ENCODE measurements at places on chromosomes 12 and 14.

DNA sequence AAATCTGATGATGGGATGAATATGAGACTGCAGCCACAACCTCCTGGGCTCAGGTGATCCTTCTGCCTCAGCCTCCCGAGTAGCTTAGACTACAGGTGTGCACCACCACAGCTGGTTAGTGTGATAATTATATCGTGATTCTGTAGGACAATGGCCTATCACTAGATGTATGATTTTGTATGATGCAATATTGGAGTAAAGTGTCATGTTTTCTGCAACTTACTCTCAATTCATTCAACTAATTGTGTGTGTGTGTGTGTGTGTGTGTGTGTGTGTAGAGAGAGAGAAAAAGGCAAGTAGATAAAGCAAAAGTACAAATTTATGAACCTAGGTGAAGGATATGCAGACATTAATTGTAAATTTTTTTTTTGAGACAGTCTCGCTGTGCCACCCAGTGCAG, 10.7 kb downstream of the RAD52 start:
- DNase-seq: no peak

GRCh38 chr12:44240186-44240585, 404.3 kb downstream of the TMEM117 start:
- DNase-seq: no peak

- no peak for DNase-seq
These were observed 1.8 kb downstream of the NOVA1 start for GRCh38 chr14:26595926-26596542.

DNA sequence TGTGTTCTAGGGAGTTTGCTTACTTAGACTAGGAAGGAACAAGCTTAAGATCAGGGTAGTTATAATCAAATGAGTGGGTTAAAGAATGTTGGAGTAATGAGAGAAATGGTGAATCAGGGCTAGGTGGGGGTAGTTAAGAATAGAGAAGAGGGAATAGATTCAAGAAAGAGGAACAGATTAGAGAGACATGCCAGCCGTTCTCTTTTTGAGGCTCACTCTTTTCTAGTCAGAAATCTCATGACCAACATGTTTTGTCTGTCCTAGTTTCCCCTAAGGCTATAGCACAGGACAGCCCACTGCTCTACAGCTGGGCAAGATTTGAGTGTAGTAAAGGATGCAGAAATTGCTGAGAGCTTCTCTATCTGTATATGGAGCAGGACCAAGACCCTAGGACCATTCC, 258.4 kb downstream of the AKAP6 start:
- no peak for DNase-seq

DNA sequence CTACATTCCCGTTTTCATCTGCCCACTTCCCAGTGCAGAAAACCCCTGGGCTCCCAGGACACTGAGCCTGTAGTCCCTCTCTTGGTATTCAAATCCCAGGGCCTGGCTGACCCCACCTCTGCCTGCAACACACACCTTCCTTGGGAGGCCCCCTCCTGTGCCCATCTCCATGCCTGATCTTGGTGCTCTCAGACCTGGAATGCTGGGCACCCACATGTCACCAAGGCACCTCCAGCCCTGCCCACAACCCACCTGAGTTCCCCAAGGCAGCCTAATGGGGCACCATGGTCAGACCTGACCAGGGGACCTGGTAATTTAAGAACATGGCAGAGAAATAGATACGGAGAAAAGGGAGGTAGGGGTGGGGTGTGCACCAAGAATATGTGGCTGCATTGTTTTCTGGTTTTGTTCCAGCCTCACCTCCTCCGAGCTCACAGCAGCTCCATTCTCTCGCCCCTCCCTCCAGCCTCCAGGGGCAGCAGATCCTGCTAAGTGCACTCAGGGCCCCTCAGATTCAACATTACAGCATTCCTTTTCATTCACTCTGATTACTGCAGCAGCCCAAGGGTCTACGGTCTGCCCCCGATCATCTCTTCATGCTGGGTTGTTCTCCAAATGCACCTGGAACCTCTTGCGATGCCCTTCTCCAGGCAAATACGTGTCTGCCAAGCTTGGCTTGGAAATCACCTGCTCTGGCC, 9.2 kb upstream of the HSP90AA1 start:
- DNase-seq: no peak

DNA sequence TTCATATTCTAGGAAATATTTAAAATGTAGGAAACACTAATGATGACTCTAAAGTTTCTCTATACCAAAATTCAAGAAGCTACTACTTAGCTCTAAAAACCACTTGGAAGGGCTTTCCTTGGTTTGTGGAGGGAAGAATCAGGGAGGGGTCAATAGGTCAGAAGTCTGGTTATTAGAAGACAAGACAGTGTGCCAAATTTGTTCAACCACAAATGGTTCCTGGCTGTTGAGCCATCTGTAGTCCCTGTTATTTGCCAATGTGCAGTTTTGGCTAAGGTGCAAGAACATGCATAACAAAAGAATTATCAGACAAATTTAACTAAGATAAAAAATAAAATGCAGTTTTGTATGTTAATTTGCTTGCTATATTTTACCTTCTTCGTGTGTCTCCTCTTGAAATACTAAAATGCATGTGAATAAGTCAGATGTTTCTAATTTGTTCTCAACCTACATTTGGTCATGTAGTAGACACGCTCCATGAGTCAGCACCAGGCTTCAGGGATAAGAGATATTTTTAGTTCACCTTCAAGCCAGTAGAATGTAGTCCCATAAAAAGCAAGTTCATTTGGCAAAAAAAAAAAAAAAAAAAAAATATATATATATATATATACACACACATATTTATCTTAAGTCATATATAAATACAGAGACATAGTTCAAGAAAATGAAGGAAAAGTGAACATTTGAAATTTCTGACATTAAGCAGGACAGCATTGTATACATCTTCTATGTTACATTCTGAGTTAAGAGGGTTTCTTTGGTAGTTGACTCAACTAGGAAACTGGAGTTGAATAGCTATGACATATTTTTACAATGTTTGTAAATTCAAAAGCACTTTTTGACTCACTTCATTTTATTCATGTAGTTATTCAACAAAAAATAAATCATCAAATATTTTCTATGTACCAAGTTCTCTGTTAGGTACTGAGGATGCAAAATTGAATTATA, 123.3 kb downstream of the KCNC2 start:
- no peak for DNase-seq
